G401 (cell line): ENCODE measurements at places on chromosomes 11 and 22.

GRCh38 chr11:14255238-14255534 is 103.8 kb downstream of the RRAS2 start:
- no peak for DNase-seq

GRCh38 chr11:61486779-61487178 is 21.8 kb upstream of the LRRC10B start:
- DNase-seq: no peak

- DNase-seq: no peak
Observed at GRCh38 chr11:44618561-44619425, 53.3 kb downstream of the CD82 start.

DNA sequence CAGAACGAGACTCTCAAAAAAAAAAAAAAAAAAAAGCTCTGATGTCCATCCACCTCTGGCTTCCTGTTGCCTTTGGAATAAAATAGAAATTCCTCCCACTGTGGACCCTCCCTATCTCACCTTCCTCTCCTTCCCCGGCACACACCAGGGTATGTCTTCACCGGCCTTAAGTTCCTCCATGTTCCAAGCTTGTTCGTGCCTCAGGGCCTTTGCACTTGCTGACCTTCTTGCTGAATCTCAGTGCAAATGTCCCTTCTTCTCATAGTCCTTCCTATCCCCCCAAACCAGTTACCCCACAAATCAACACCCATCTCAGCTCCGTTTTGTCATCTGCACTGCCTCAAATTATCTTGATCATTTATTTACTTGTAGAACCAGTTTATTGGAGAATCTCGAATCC is 20.6 kb downstream of the IFT27 start:
- DNase-seq: no peak

GRCh38 chr11:2853997-2854560 is 31.5 kb downstream of the CDKN1C start:
- no peak for DNase-seq

GRCh38 chr22:19810381-19811201 is 44.1 kb downstream of the GNB1L start:
- DNase-seq: no peak

GRCh38 chr11:82373781-82374542 is 359.7 kb downstream of the FAM181B start:
- no peak for DNase-seq

- DNase-seq: no peak
Observed at GRCh38 chr11:128400382-128401203, 186.8 kb downstream of the ETS1 start.

GRCh38 chr22:33302049-33302545 is 243.9 kb upstream of the SYN3 start:
- DNase-seq: peak; percentile 76

GRCh38 chr22:42820045-42820763 is 36.9 kb downstream of the ARFGAP3 start:
- peak; percentile 62 for DNase-seq

GRCh38 chr22:22578702-22579424 is 19.8 kb upstream of the PRAME start:
- no peak for DNase-seq

DNA sequence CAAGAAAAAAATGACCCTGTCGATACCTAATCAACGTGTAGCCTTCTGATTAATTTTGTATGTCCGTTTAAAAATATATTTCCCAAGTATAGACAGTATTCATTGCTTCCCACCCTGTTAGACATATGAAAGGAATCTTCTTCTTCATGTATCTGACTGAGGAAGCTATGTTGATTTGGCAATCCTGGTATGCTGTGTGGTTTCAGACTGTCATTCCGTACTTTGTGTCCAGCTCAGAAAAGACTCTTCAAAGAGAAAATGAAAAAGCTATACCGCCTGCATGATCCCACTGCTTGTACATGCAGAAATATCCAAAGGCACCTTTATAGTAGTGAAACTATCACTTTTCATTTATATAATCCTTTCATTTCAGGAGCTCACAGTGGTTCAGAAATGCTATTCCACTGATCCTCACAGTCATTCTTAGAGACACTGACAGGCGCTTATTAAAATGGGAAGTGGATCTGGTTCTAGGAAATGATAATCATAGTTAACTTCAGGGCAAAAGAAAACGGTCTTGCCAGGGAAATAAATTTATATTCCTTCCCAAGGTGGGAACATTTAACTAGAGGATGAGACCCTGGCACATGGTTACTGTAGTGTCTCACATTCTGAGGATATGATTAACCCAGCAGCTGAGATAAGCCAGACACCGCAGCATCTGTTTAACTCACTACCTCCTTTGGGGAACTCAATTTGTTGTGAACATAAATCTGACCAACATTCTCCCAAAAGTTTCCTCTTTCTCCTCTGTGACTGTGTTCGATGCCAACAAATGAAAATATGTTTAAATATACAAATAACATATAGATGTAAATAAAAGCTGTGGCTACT is 599.2 kb upstream of the LUZP2 start:
- no peak for DNase-seq

GRCh38 chr11:61598886-61599868 is 18.3 kb upstream of the SYT7 start:
- no peak for DNase-seq

- no peak for DNase-seq
Observed at GRCh38 chr22:17601031-17601430, 27.5 kb downstream of the ATP6V1E1 start.

- no peak for DNase-seq
Observed at GRCh38 chr22:26624803-26625202, 3.0 kb downstream of the CRYBA4 start.

GRCh38 chr11:96246718-96247552 is 96.1 kb downstream of the MAML2 start:
- peak; percentile 44 for DNase-seq

DNA sequence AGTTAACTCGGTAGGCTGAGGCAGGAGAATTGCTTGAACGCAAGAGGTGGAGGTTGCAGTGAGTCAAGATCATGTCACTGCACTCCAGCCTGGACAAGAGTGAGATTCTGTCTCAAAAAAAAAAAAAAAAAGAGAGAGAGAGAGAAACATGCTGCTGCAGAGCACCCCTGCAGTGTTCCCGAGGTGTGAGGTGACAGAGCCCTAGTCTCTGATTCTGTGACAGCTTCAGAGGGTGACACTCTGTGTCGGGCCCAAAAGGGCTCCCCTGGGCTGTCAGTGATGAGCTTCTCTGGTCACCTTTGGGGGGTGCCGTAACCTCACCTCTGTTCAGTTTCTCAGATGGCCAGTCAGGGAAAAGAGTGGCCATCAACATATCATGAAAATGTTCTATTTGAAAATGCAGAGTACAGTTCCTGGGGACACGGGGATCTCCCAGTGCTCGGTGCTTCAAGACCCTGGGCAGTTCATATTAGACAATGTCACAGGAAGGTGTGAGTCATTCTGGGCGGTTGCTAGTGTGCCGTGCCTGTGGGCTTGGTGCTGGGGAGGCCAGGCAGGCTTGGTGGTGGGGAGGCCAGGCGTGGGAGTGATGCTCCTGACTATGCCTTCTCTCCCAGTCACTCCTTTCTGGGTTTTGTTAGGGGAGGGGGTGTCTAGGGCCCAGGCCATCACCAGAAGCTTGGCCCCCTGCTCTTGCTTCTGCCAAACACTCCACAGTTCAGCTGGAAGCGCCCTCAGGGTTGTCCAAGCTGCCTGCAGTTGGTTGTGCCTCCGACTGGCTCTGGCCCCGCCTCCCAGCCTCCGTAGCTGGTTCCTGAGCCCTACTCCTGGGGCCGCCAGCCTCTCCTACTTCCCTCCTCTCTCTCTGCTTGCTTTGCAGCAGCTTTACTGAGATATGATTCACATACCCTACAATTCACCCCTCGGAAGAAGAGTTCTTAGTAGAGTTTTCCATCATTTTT is 52.5 kb upstream of the CLDN5 start:
- no peak for DNase-seq

DNA sequence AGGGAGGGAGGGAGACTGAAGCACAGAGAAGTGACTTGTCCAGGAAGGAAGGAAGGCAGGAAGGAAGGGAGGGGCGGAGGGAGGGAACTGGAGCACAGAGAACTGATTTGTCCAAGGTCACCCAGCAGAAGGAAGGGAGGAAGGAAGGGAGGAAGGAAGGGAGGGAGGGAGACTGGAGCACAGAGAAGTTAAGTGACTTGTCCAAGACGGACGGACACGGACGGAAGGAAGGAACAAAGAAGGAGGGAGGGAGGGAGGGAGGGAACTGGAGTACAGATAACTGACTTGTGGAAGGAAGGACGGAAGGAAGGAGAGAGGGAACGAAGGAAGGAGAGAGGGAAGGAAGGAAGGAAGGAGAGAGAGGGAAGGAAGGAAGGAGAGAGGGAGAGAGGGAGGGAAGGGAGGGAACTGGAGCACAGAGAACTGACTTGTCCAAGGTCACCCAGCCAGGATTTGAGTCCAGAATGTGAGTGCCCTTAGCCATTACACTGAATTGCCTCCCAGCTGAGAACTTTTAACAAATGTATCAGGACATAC is 1.5 kb downstream of the SLC35F2 start:
- peak; percentile 23 for DNase-seq

- DNase-seq: no peak
Observed at GRCh38 chr11:35170503-35170902, 31.5 kb downstream of the CD44 start.
